Foreskin fibroblast (primary cell): ENCODE measurements at places on chromosomes 5 and 9.
A peak's percentile ranks its signal among the peaks of the same experiment; 100 is the strongest.

DNA sequence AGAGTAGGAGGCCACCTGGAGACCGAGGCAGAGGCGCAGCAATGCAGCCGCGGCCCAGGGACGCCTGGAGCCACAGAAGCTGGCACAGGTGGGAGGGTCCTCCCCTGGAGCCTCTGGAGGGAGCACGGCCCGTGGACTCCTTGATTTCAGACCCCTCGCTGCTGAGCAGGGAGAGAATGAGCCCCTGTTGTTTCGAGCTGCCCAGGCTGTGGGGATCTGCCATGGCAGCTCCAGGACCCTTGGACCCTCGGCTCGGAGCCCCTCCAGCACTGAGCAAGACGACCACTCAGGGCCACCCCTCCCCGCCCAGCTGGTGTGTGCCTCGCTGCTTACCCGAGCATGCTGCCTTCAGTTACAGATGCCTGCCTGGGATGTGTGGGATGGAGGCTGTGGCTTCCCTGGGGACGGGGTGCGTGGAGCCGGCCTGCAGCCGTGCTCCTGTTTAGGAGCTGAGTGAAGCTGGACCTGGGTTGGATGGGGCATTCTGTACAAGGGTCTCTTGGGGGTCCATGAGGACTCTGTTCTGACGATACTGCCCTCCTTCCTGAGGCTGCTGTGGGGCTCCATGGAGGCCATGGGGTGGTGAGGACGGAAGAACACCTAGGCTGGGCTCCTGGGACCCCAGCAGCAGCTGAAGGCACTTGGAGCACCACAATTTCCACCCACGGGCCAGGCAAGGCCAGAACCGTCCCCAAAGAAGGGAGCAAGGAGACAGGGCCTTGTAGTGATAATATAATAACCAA, 115.1 kb upstream of the LPCAT1 start:
- DNase-seq: no peak

DNA sequence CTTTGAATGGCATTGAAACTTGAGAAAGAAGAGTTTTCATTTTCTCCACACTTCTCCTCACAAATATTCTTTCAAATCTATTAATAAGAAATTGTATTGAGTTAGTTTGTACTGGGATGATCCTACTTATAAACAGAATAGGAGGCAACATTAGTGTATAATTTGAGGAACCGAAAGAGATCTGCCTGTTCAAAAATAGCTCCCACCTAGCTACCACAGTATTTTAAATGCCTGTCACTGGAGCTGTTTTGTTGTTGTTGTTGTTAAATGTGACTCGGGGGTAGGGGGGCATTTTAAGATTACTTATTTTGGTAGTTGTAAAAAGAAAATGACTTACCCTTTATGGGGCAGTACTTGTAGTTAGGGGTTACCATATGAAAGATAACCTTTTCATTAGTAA, 20.1 kb upstream of the HAPLN1 start:
- DNase-seq: no peak

- no peak for DNase-seq
Observed at GRCh38 chr5:124416627-124417026, 329.8 kb downstream of the ZNF608 start.

GRCh38 chr5:178160176-178160575, 6.5 kb upstream of the NHP2 start:
- DNase-seq: no peak

GRCh38 chr5:179348843-179349242, 3.6 kb upstream of the ADAMTS2 start:
- no peak for DNase-seq

GRCh38 chr5:126531543-126532120, 63.4 kb downstream of the ALDH7A1 start:
- peak; percentile 65 for DNase-seq

DNA sequence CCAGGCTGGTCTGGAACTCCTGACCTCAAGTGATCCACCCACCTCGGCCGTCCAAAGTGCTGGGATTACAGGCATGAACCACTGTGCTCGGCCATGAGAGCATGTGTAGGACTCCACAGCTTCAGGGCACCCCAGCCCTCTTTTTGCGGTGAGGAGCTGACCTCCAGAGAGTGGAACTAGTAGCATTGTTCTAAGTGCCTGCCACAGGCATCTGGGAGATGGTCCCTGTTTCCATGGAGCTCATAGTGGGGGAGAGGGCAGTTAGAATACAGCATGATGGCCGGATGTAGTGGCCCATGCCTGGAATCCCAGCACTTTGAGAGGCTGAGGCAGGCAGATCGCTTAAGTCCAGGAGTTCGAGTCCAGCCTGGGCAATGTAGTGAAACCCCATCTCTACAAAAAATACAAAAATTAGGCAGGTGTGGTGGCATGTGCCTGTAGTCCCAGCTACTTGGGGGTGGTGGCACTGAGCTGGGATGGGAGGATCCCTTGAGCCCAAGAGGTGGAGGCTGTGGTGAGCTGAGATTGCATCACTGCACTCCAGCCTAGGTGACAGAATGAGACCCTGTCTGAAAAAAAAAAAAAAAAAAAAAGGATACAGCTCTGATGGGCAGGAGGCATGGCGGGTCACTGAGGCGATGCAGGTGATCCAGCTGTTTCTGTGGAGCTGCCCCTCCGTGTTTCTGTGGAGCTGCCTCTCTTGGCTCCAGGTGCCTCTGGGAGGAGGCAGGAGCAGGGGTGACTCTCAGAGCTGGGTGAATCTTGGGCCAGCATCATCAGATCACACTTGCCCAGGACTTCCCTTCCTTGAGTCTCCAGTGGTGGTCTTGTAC, 4.2 kb downstream of the ASS1 start:
- no peak for DNase-seq

- no peak for DNase-seq
Observed at GRCh38 chr9:137302449-137303150, 529 bp upstream of the NRARP start.

- DNase-seq: peak; percentile 88
Observed at GRCh38 chr9:86714999-86715398, 232.3 kb downstream of the GAS1 start.

DNA sequence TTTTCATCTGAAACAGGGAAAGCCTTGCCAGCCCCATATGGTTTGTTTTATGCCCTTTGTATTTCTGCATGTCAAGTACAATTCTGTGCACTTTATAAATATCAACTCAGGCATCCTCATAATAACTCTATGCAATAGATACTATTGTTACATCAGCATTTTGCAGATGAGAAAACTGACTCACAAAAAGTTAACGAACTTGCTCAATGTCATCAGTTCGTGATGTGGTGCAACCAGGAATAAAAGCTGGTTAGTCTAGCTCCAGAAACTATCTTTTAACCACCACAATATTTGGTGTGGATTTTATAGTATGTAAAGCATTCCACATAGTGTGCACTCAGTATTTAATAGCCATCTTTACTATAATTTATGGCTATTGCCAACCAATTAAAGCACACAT, 134.9 kb downstream of the MRPS30 start:
- DNase-seq: no peak

GRCh38 chr9:69620731-69621130, 51.4 kb downstream of the APBA1 start:
- DNase-seq: no peak

- no peak for DNase-seq
Observed at GRCh38 chr5:66982470-66982869, 214.1 kb downstream of the CD180 start.

DNA sequence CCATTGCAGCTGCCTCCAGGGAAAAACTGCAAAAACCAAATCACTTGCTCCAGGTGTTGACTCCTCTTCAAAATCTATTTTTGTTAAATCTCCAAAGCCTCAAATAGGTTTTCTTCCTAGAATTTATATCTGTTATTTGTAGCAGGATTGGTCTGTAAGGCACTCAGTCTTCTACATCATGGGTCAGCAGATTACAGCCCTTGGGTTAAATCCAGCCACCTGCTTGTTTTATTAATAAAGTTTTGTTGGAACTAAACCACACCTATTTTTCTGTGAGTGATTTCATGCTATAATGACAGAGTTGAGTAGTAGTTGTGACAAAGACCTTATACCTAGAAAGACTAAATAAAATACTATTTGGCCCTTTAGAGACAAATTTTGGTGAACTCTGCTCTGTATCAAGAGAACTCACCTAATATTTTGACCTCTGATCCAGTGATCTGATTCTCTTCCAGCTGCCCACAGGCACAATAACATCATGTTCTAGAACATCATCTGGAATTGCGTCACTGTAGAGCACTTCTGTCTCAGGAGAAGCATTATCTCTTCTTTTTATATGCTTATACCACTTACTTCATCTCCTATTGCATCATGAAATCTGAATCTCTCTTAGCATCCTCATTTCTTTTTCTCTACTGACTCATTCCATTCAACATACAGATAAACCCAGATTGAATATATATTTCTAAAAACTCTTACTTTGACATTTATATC, 130.1 kb downstream of the RPS23 start:
- peak; percentile 86 for DNase-seq

- DNase-seq: peak; percentile 46
Observed at GRCh38 chr9:87592554-87593358, 95.1 kb downstream of the DAPK1 start.
